Astrocyte of the hippocampus (primary cell): ENCODE measurements at places on chromosomes 13 and 19.

DNA sequence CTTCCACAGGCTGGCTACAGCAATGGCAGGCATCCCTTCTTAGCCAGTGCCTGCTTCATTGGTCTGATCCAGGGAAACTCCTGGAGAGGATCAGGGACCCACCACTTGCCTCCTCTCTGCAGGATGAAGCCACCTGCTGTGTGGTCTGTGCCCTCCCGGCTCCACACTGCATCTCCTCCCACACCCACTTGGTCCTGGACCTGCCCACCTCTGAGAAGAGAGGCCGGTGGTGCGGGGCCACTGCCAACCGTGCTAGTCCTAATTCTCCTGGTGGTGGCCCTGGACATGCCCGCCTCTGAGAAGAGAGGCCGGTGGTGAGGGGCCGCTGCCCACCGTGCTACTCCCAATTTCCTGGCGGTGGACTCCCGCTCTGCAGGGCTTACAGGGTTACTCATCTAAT is 98.8 kb downstream of the COL4A1 start:
- DNase-seq, result no peak

GRCh38 chr13:87669379-87669978 is 1.7 kb upstream of the SLITRK5 start:
- peak; percentile 54 for DNase-seq

DNA sequence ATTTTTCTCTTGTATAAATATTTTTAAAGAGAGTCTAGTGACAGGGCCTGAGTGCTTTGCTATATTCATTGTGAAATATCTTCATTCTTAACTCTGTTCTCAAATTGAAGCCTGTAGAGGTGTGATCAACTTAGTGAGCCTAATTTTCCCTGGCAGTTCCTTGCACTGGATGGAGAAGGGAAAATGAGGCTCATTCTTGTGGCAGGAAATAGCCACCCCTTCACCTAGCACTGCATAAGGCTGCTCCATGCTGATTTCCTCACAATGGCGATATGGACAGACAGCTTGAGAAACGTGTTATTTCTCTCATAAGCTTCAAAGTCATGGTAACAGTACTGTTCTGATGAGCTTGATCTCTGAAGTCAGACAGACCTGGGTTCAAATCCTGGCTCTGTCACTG is 146.2 kb downstream of the AKAP11 start:
- DNase-seq, result no peak

- DNase-seq, result no peak
Measured at GRCh38 chr19:10408511-10409283, 5.4 kb upstream of the CDC37 start.

GRCh38 chr19:42224940-42225717 is 5.0 kb downstream of the ZNF526 start:
- DNase-seq, result no peak

DNA sequence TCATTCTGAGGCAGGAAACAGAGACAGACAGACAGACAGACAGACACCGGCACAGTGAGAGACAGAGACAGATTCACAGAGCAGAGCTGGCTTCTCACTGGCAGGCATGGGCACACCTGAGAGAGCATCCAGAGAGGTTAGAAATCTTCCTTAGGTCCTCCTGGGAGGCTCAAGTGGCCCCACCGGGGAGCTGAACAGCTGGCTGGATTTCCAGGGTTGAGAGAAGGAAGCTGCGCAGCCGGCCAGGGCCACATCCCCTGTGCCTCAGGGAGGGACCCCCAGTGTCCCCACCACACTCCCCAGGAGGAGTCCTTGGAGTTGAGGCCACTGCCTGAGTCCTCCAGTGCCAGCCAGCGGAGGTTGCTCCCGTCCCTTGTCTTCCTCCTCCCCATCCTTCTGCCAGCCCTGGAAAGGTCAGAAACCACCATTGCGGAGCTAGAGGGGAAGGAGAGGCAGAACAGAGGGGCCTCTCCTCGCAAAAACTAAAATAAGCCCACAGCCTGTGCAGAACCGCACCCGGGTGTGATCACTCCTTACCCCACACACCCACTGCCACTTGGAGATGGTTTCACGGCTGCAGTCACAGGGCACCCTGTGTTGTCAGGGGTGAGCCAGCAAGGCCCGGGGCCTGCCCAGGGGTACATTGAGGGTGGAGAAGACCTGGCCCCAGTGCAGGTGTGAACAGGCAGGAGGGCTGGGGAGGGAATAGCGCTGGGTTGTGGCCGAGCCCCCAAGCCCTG is 4.2 kb downstream of the FFAR3 start:
- no peak for DNase-seq

DNA sequence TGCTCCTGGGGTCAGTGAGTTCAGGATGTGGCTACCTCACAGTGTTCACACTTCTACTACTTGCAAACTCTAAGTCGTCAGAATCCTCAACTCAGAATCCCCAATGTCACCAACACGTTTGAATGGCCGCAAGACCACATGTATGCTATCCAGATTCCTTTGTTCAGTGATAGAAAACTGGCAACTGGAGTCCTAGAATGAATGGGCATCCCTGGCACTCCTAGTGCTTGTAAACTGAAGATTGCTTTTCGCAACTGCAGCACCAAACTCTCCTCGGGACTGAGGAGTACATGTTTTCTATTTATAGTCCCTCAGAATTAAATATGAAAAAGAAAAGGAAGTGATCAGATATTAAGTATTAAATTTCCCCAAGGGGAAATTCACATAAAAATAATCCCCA is 4.9 kb downstream of the SMAD9 start:
- DNase-seq, result no peak

- peak; percentile 11 for DNase-seq
Measured at GRCh38 chr13:26760832-26761582, 421 bp upstream of the GPR12 start.

DNA sequence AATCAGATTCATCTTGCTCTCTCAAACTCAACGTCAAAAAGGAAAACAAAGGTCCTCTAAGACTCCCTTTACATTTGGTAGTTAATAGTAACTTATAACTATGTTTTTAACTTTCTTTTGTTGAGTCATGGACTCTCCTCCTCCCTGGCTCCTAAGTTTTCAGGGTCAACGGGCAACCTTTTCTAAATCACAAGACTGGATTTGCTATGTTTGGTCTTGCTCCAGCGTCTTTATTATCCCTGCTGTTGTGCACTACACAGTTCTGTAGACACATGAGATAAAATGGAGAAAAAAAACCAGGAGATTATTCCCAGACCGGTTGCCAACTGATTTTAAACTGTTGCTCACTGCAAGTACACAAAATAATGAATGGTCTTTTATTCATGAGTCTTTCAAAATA is 1.9 kb upstream of the ITM2B start:
- peak; percentile 19 for DNase-seq

GRCh38 chr19:33316541-33317264 is 14.4 kb upstream of the CEBPA start:
- DNase-seq, result no peak

DNA sequence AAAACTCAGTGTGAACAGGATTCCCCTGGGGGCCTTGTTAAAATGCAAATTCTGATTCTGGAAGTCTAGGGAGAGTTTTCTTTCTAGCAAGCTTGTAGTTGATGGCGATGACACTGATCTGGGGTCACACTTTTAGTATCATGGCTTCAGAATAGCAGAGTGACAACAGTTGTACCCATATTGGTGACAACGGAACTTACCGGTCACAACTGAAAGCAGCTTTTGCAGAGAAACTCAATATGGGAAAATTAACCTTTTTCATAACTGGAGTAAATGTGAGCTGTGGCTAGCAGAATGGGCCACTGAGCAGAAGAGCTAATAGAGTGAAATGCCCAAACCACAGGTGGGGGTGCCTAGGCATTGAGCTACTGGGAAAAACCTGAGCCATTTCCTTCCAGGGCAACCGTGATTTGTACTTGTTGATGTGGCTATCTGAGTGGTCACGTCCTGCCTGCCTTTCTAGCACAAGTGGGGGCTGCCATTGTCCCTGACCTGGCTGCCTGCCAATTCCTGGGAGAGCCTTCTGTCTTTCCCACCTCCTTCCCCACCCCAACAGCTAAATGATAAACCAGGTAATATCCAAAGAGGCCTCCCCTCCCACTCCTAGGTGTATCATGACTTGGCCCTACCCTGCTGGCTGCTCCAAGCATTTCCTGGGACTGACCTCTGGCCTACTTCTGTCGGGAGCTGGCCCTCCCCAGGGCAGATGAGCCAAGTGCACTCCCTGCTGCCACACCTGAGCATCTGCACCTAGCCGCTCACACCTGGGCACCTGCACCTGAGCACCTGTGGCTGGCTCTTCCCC is 1.7 kb upstream of the SLC10A2 start:
- DNase-seq, result no peak

GRCh38 chr13:112836940-112837339 is 132.1 kb upstream of the MCF2L start:
- no peak for DNase-seq

GRCh38 chr19:44846455-44847143 is 502 bp downstream of the NECTIN2 start:
- peak; percentile 82 for DNase-seq

GRCh38 chr13:98730441-98730840 is 22.0 kb downstream of the SLC15A1 start:
- no peak for DNase-seq

DNA sequence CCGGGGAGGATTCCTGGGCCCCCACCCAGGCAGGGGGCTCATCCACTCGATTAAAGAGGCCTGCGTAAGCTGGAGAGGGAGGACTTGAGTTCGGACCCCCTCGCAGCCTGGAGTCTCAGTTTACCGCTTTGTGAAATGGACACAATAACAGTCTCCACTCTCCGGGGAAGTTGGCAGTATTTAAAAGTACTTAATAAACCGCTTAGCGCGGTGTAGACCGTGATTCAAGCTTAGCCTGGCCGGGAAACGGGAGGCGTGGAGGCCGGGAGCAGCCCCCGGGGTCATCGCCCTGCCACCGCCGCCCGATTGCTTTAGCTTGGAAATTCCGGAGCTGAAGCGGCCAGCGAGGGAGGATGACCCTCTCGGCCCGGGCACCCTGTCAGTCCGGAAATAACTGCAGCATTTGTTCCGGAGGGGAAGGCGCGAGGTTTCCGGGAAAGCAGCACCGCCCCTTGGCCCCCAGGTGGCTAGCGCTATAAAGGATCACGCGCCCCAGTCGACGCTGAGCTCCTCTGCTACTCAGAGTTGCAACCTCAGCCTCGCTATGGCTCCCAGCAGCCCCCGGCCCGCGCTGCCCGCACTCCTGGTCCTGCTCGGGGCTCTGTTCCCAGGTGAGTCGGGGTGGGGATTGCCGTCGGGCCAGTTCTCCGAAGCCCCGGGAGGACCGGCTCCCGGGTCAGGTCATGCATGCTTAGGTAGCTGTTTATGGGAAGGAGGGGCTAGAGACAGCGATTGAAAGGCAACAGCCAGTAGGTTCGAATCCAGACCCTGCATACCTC is at the start of gene ICAM1:
Gene ICAM1, plus strand, starts transcription at position 505 of the 779 bp plus-strand sequence. Its CDS starts 40 bp downstream, at position 545.
- peak; percentile 64 for DNase-seq
